Activated effector memory CD4-positive, alpha-beta T cell treated with anti-CD3 and anti-CD28 coated beads, Interleukin-2, amount 50 U/mL, for 16 hours (primary cell): ENCODE measurements at places on chromosomes 16 and 17.

DNA sequence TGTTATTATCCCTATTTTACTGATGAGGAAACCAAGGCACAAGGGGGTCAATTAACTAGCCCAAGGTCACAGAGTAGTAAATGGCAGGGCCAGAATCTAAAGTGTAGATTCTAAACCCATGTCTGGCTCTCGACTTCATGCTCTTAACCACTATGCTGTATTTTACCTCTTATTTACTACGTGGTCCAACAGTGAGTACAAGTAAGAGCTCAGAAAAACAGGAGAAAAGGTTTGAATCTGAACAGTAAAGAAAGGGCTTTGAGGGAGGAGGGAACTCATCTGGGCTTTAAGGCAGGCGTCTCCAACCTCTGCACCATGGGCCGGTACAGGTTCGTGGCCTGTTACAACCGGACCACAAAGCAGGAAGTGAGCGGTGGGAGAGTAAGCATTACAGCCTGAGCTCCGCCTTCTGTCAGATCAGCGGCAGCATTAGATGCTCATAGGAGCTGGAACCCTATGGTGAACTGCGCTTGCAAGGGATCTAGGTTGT lies 62.9 kb downstream of the SMURF2 start:
- peak; percentile 79 for DNase-seq

DNA sequence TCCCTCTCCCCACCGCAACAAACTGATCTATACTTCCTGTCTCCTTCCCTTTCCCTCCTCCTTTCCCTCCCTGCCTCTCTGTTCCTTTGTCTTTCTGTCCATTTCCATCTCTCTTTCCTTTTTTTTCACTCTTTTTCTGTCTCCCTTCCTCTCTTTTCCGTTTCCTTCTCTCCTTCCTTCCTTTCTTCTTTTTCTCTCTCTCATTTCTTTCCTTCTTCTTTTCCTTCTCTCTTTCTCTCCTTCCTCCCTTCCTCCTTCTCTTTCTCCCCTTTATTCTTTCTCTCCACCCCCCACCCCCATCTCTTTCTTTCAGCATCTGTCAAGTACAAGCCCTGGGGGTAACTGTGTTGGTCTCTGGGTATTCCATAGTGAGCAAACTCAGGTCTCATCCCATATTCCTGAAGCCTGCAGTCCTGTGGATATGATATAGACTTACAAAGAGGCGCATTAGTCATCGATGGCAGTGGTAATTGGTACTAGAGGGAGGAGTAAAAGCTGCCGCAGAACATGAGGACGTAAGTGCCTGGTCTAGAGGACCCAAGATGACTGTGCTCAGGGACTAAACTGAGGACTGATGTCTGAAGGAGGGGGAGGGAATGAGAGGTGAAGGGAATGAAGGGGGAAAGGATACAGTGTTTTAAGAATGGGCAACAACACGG lies 50.4 kb downstream of the VAT1L start:
- DNase-seq, result no peak

DNA sequence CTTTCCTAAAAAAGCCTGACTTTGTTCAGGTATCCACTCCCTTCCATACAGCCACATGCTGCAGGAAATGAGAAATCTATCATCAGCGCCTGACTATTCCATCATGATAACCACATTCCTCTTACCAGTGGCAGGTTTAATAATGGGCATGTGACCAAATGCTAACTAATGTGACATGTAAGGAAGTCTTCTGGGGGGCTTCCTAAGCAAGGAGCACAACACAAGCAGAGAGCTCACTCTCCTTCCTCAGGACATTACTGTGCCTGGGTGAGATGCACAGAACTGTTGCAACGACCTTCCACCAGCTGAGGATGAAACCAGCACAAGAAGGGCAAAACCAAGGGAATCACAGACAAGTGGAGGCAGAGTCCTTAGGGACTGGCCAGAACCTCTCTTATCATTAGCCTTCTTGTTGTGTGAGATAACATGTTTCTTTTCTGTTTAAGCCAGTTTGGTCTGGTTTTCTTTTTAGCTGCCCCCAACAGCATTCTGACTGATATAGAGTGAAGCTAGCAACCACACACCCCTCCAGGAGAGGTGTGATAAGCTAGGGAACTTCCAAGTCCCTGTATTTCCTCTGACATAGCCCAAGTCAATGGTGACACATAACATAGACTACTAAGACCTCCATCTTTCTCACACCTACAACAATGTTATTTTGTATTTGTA lies 16.9 kb downstream of the MYO1D start:
- DNase-seq, result no peak

- DNase-seq, result no peak
These were observed 10.8 kb upstream of the ITGA3 start for GRCh38 chr17:50045154-50045553.

DNA sequence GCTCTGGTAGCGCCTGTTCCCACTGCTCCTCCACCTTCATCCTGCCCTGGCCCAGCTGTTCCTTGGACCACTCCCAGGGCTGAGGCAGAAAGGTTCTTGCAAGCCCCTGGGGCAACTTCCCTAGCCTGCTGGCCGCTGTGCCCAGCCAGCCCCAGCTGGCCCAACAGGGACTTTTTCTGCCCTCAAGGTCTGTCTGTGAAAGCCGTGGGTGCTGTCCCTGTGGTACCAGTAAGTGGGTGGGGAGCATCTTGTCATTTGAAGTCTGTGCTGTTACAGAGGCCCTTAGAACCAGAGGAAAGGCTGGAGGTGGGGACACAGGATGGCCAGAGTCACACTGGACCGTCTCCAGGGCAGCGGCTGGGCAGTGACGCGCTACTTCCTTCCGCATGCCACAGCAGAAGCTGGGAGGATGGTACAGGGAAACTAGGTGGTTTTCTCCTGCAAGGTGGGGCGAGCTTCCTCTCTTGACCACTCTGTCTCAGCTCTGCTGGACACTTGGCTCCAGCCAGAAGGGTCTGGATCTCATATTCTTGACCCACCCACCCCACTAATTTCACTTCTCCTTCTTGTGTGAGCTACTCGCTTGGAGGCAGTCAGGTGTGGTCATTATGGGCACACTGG lies 87.8 kb downstream of the PLCG2 start:
- DNase-seq, result no peak

- no peak for DNase-seq
These were observed 5.4 kb downstream of the MAP3K14 start for GRCh38 chr17:45311401-45311759.

- no peak for DNase-seq
These were observed 46.0 kb downstream of the HOXB1 start for GRCh38 chr17:48484850-48485249.

DNA sequence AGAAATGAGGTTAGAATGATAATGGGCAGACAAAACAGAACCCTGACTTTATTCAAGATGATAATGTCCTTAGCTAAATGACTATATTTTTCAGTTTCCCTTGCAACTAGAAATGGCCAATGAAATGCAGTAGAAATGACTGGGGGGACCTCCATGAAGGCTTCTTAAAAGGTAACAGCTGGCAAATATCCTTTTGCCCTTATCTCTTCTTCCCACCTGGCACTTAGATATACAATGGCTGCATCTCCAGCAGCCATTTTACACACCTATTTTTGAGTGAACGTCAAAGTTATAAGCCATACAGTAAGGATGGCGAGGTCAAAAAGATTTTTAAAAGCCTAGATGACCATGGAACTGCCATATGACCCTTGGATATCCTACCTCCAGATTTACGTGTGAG lies 39.9 kb downstream of the USP32 start:
- no peak for DNase-seq
